Esophagus mucosa (tissue), 1 donor: ENCODE measurements at places on chromosomes 11 and 22.
A peak's percentile ranks its signal among the peaks of the same experiment; 100 is the strongest.

DNA sequence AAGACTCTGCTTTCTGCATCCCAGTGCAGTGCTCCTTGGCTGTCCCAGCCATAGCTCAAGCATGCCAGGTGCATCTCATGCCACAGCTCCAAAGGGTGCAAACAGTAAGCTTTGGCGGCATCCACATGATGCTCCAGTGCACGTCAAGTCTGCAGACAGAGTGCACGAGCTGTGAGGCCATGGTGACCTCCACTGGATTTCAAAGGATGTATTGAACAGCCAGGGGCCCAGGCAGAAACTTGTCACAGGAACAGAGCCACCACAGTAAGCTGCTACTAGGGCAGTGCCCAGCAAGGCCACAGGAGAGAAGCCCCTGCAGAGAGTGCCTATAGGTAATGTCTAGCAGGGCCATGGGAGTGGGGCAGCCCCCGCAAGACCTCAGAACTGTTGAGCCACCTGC lies 206.8 kb upstream of the DDI1 start:
- ATAC-seq: no peak

DNA sequence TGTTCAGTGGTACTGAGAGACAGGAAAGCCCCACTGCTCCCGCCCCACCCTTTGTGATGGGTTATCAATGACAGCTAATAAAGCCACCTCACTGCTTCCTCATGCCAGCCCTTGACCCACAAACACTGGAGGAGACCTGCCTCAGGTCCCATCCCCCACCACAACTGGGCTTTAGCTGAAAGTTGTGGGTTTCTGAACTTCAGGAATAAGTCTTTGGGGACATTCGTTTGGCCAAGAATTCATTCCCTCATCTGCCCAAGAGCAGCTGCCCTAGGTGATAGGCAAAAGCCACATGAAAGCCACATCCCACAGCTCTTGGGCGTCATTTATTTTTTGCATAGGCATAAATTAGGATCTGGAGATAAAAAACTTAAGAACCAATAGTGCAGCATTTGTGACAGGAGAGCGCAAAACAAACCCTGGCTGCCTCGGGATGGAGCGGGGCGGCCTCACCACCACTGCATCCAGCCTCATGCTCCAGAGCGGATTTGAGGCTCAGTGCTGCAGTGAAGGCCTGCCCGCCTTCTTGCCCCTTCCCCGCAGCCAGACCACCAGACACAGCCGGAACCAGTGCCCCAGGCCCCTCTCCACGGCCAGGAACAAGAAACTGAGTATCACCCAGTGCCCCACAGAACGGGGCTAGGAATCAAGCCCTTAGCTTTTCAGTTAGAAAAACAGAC lies 21.2 kb downstream of the SUN2 start:
- no peak for ATAC-seq

DNA sequence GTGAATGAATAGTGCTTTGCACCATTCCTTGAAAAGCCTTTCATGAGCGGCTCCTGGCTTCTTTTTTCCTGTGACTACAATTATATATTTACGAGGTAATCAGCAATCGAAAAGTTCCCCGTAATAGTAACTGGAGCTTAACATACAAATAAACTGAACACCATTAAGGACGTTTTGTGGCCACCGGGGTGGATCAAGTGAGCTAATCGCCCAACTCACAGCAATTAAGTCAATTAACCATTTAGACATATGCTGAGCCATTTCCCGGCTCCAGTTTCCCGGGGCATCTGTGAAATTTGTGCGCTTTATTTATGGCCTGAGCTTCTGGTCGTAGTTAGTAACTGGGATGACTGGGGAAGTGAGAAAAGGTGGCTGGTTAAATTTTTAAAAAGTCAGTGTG lies 465.2 kb downstream of the MIAT start:
- no peak for ATAC-seq

GRCh38 chr22:49699476-49699875 lies 128.2 kb downstream of the BRD1 start:
- no peak for ATAC-seq

DNA sequence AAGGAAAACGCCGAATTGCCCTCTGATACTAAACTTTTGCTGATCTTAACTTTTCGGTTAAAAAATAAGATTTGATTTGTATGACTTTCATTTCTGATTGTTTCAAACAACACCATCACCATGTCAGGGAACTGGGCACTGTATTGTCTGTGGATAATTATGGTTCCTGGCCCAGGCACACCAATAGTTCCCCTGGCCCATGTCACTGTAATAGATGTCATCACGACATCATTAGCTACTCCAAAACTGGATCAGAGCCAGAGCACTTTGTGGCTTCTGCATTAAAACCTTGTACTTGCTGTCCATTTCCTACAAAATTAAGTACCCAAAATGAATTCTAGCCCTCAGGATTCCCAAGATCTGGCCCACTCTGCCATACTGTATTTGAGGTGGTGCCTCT lies 119.5 kb upstream of the NARS2 start:
- ATAC-seq: no peak

- no peak for ATAC-seq
These were observed 217.9 kb upstream of the MTNR1B start for GRCh38 chr11:92751594-92751993.

DNA sequence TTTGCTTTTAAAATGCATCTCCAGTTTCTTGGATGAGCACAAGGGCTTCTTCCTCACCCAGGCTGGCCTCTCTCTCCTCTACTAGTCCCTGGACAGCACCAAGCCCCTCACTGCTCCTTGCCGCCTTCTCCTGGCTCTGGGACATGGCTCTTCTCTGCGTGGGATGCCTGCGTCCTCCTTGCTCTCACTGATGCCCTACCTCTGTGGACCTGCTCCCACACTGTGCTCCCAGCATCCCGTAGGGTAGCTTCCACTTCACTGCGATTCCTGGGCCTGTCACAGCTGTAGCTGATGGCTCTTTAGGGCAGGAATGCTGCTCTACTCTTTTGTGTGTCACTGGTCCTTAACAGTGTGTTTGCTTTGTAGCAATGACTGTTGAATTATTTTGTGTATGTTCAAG lies 136.3 kb downstream of the SNX19 start:
- no peak for ATAC-seq

- peak; percentile 63 for ATAC-seq
These were observed 7.8 kb upstream of the BMAL1 start for GRCh38 chr11:13269775-13270174.

DNA sequence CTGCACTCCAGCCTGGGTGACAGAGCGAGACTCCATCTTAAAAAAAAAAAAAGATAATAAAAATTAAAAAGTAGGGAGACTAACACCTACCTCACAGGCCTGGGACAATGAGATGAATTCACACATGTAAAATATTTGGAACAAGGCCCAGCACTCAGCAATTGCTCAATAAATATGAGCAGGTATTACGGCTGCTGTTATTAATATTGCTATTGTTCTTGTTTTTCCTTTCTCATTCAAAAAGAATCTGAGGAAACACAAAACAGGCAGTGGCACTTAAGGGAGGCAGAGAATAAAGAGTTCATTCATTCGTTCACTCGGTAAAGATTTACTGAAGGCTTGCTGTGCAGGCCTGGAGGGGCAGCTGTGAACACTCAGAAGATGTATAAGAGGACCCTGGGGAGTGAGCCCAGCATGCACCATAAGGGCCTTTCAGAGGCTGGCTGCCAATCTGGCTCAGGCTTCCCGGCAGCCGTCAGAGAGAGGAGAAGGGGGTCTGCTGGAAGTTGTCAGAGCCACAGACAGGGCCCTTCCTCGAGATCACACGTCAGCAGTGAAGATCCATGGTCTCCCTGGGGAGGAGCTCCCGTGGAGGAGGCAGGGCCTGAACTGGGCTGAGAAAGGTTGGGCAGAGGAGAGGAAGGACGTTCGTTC lies 51.6 kb upstream of the TCF20 start:
- no peak for ATAC-seq

GRCh38 chr22:34414467-34415440 lies 494.5 kb upstream of the LARGE1 start:
- peak; percentile 96 for ATAC-seq

- no peak for ATAC-seq
These were observed 7.4 kb upstream of the PIM3 start for GRCh38 chr22:49953027-49953679.

GRCh38 chr22:22161924-22162851 lies 82.4 kb upstream of the VPREB1 start:
- ATAC-seq: peak; percentile 65

GRCh38 chr11:67505605-67506396 lies 638 bp upstream of the PITPNM1 start:
- ATAC-seq: peak; percentile 73

- ATAC-seq: no peak
These were observed 16.6 kb upstream of the MAPK11 start for GRCh38 chr22:50286701-50287318.

DNA sequence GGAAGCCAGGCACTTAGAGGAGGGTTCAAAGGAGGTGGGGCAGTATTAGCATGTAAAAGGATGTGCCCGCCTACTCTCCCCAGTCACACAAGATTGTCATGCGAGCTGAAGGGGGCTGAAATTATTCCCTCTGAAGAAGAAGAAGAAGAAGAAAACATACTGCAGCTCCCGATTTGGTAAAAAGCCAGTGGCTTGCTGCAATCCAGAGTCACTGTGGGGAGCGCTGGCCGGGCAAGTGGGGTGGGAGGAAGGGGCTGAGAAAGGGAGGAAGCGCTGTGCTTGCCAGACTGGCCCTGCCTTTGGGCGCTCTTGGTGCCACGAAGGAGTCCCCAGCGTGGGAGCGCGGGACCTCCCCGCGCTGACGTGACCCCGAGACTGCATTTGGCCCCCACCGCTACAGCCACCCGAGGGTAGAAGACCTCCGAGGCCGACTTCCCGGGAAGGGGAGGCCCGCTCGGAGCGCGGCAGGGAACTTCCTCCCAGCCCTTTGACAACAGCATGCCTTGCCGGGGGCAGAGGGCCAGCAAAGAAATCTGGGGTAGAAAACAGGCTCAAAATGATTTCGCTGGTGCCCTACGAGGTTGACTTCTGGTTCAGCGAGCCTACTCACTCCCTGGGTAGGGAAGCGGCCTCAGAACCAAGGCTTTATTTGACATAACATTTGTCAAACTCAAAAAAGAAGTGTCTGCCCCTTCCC lies 906.3 kb downstream of the DLG2 start:
- ATAC-seq: no peak

DNA sequence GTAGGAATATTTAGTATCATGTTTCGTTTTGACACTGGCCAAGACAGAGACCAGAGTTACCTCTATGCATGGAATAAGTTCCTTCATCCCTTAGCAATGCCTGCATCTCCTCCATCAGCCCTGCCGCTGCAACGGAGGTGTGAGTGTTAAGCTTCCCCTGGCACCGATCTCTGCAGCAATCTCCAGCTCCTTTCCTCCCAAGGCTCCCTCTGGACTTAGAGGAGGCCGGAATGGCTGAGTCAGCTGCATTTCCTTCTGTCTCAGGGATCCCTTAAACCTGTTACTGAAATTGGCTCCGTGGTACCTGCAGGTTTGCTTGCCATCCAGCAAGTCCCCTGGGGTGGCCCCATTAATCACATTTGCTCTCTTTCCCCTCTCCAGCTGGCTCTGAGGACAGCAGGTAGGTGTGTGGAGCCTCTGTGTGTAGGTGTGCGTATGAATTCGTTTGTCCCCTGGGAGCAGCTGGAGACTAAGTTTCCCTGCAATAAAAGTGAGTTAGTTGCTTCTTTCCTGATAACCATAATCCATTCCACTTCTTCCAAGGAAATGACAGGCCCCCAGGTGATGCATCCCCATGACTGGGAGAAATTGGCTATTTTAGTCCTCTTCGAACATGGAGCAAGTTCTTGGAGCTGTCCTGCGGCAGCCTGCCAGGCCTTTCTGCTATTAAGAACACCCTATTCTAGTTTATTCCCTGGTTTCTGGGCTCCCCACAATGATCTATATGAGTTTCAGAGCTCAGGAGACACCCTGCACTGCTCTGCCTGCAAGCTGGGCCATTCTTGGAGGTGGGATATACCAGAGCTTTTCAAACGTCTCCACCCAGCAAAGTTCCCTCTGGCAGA lies 457.2 kb upstream of the CADM1 start:
- ATAC-seq: no peak
